ENCODE measurements at places on chromosomes 7 and 10.

DNA sequence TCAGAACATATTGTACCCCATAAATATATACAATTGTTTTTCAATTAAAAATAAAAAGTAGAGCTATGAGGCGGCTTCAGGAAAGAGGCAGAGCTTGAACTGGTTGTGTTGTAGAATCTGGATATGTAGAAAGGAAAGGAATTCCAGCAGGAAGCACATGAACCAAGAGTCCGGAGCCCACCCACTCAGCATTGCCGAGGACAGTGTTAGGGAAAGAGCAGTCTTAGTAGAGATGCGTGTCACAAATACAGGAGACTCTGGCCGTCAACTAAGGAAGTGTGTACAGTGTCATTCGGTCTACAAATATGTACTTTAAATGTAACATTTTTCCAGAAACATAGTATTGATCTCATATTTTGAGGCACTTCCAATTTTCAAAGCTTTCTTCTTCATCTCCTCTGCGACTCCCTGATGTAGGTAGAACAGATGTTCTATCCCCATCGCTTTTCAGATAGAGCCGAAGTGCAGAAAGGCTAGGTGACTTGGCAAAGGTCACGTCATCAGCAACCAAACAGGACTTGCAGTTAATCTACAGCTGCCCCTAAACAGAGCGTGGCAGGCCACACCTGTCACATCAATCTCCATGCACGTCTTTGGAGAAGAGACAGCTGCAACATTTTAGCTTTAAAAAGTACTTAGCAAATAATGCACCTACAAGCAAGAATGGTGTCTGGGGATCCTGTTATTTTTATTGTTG is 25.3 kb upstream of the GJD4 start:
- no peak for DNase-seq

DNA sequence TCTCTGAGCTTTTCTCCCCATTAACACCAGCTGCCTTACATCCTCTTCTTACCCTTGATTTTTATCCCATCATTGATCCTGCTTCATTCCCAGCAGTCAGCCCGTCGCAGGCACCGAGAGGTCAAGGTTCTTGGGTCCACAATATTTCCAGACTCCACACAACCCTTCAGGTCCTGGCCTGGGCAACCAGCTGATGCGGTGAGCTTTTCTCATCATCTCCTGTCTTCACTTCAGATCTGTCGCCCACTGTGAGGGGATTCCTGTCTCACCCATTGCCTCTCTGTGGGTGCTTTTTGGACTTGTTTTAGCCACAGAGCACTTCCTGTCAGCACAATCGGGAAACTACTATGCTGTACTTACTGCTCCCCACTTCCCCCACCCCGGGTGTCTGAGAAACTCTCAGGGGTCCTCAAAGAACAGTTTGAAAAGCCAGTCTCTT is 8.4 kb upstream of the PVRIG start:
- no peak for DNase-seq

- DNase-seq, result peak; percentile 8
Observed at GRCh38 chr10:32055478-32056135, 618 bp downstream of the KIF5B start.

DNA sequence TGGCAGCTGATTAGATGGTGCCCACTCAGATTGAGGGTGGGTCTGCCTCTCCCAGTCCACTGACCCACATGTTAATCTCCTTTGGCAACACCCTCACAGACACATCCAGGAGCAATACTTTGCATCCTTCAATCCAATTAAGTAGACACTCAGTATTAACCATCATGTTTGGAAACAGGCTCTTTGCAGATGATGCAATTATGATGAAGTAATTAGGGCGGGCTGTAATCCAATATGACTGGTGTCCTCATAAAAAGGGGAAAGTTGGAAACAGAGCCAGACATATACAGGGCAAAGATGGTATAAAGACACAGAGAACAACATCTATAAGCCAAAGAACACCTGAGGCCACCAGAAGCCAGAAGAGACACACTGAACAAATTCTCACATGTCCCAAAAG is 658.6 kb downstream of the CCSER2 start:
- no peak for DNase-seq

GRCh38 chr7:37440738-37441385 is 7.8 kb downstream of the ELMO1 start:
- DNase-seq, result no peak

DNA sequence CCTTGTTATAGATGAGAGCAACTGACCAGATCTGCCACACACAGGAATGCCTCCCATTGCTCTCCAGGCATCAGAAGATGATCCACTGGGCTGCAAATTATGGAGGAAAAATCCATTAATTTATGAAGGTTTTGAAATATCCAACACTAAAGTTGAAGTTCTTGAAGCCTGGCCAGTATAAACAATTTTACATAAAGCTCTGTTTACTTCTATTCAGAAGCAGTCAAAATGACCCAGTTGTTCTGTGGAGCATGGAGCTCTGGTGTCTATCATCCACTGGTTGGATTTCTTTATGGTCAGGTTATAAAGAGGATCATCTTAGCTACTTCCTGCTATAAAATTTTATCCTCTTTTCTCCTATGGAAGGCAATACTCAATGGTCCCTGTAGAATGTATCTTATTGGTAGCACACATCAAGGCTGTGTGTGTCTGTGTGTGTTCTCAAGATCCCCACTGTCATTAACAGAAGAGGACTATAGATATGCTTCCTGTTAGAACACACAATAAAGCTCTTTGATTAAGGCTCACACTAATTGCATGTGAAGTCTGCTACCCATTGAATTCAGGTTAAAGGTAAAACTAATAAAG is 747.4 kb downstream of the SUGCT start:
- no peak for DNase-seq

GRCh38 chr7:147305827-147306226 is 1189.2 kb downstream of the CNTNAP2 start:
- DNase-seq, result no peak

DNA sequence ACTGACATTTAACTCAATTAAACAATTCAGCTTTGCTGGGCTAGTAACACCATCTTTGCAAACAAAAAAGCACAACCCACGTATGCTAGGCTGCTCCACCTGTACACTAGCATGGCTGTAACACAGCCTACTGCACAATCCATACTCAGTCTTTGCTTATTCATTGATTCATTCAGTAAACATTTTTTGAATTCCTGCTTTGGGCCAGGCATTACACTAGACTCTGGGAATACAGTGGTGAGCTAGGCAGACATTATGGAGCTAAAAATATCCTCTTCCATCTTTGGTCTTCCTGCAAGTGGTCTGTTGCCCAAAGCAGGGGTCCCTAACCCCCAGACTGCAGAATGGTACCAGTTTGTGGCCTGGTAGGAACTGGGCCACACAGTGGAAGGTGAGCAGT is 9.9 kb downstream of the CNNM1 start:
- DNase-seq, result no peak

DNA sequence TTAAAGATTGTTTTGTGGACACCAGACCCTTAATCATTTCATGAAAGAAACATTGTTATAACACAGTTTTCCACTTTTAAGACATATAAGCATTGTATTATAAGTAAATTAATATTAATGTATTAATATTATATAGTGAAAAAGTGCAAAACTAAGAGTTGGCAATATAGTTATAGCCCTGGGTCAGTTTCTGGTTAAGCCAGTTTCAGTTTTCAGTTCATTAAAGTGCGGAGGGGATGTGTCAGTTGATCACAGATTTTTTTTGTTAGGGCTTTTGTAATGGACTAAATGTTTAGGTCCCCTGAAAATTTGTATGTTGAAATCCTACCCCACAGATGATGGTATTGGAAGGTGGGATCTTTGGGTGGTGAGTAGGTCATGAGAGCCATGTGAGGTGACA is 45.7 kb upstream of the GPR37 start:
- no peak for DNase-seq

- no peak for DNase-seq
Observed at GRCh38 chr10:88974446-88975376, 15.9 kb upstream of the FAS start.

- DNase-seq, result no peak
Observed at GRCh38 chr10:79347894-79348639, 798 bp downstream of the PPIF start.

GRCh38 chr7:29563590-29564495 is at the start of gene PRR15:
Gene PRR15 (plus strand): TSS chr7:29563835. CDS start chr7:29566330, 2,495 bp downstream.
- peak; percentile 40 for DNase-seq

DNA sequence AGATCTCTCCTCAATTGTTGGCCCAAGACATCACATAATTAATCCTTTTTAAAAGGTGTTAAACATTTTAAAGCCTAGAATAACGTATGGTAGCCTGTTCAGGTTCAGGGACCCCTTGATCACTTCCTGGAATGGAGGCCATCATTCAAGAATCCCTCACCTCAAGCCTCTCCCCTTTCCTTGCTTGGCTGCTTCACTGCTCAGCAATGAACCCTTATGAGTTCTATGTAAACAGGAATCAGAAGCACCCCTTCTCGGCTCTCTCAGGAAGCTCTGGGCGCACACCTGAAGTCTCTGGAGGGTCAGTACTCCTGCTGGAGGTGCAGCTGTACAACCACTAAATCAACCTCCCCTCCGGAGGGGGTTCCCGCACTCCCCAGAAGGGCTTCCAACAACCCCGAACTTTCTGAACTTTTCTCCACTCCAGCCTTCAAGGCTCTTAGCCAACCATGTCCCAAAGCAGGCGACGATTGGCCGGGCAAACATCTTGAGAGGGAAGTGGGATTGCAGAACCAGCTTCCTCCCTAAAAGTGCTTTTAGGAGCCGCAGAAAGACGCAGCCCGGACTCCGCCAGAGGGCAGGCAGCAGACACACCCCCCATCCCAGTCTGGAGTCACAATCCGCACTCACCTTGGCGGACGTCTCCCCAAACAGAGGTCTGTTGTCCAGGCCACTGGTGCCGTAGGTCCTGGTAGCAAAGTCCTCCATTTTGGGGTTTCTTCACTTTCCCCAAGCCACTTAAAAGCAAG is 562 bp downstream of the TMEM243 start:
- no peak for DNase-seq

DNA sequence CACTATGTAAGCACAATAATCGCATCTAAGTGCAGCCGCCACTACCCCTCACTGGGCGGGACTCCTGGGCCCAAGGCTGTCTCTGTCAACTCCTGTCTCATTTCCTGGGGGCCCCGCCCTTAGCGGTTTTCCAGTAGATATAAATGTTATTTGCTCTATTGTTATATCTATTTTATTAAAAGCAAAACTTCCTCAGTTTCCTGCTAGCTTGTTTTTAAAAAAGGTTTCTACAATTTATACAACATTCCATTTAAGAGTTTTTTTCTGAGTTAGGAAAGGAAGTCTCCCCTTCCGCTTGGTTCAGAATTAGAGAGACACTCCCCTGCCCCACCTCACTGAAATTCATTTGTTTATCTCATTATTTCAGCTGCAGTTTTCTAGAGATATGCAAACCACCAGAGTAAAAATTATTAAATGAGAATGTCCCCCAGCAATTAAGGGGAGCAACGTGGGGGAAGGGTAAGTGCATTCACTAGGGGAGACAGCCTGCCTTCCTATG is 82.7 kb downstream of the RAMP3 start:
- DNase-seq, result no peak

GRCh38 chr7:115864082-115864481 is 166.5 kb downstream of the TFEC start:
- no peak for DNase-seq

DNA sequence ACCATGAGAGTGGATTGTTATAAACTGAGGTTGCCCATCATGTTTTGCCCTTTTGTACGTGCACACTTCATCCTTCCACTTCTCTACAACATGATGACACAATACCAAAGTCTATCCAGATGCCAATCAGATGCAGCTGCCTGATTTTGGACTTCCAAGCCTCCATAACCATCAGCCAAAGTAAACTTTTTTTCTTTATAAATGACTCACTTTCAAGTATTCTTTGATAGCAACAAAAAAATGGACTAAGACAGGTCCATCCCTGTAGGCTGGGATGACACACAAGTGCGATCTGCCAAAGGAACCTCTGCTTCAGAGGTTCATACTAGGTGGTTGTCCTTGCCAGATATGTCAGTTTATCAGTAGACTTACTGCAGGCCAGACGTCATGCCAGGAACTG is 320.2 kb upstream of the FZD1 start:
- no peak for DNase-seq

DNA sequence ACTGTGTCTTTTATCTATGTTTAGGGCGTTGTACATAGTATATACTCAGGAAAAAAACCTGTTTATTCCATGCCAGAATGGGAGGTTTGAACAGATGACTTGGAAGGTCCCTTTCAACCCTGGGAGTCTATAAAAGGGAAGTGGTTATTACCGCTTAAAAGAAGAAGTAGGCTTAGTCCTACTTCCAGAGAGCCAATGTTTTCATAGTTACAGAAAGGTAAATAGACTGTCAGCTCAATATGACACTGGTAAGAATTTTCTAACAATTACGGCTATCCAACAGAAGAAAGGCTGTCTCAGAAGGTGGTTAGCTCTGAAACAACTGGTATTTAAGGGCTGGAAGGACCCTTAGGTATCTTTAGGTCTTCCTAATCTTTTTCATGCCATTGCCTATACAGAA is 1.1 kb upstream of the TFAM start:
- DNase-seq, result no peak

DNA sequence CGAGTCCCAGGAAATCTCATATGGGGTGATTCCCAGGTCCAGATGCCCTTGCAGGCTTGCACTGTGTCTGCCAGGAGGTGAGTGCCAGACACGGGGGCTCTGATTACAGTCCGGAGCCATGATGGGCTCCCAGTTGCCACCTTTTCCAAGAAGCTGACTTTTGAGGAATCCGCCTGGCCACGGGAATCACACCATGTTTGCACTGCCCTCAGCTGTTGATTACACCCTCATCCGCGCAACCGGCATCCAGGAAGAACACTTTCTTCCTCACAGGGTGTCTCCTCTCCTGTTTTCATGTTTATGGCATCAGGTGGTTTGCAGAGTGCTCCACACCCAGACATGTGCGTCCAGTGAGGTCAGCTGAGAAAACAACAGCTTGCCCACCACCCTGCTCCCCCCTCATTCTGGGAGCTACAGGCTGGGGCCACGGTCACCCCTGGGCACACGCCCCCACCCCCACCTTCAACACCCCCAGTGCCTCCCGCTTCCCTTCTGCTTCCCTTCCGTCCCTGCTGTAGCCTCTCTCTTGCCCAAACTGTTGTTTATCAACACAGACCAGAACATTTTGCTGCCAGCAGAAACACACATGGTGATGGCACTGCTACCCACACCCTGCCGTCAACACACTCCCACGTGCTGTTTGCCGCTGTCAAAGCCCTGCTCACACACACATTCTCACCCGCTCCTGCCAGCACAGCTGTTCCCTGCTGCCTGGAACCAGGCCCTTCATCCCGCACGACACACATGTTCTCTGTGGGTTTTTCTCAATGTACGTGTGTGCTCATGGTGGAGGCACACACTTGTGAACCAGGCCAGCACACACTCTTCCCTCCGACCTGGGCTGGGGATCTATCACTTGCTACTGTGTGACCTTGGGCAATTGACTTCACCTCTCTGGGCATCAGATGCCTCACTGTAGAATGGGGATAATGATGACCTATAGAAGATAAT is 35.8 kb downstream of the DDIT4 start:
- DNase-seq, result no peak
